ENCODE measurements at places on chromosomes 5 and 9.

DNA sequence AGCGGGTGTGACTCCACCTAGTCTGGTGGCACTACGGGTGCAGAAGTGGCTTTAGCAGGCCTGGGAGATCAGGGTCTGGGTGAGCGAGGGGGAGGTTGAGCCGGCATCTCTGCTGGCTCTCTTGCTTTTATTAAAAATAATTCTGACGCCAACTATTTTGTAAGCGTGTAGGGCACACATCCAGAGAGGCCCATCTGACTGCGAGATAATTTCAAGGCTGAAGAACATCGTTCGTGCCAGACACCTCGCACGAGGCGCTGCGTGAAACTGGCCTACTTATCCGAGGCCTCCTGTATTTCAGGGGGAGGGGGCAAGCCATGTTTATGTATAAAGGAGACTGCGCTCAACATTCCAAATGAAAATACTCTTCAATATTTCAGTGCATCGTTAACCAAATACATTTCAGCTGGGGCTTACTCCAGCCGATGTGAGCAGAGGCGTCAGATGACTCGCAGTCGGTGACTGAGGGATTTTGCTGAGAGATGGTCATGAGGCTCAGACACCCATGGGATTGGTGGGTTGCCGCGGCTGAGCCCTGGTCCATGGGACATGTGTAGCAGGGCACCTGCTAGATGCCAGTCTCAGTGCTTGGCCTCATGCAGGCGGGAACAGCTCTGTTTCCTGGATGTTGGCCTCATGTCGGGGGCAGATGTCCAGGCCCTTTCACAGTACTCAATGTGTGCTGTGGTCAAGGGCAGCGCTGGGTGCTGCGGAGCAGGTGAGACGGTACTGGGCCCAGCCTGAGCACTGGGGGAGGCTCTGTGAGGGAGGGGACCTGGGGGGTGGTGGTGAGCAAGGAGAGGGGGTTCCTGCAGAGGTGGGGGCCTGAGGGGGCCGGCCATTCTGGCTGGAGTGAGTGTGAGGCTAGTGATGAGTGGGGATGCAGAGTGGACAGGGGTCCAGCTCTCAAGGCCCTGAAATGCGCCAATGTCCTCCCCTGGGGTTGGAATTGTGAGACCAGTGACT is 201.5 kb downstream of the DAB2IP start:
- no peak for DNase-seq

- DNase-seq, result no peak
These were observed 347.8 kb downstream of the TRIM32 start for GRCh38 chr9:117034866-117035265.

DNA sequence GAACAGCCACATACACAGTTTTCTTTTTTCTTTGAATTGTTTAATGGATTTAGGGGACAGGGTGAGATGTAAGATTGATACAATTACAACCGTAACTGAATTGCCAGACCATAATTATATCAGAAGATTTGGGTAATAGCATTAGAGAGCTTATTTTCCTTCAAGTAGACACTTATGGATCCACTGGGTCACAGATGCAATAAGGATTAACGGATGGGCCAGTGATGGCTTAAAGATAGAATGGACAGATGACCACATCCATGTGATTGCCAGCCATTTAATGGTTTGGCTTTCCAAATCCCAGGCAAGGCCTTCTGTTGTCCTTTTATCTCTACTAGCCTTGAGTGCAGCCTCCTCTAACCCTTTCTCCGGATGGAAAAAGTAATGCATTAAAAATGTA is 94.7 kb upstream of the NUDT12 start:
- no peak for DNase-seq

DNA sequence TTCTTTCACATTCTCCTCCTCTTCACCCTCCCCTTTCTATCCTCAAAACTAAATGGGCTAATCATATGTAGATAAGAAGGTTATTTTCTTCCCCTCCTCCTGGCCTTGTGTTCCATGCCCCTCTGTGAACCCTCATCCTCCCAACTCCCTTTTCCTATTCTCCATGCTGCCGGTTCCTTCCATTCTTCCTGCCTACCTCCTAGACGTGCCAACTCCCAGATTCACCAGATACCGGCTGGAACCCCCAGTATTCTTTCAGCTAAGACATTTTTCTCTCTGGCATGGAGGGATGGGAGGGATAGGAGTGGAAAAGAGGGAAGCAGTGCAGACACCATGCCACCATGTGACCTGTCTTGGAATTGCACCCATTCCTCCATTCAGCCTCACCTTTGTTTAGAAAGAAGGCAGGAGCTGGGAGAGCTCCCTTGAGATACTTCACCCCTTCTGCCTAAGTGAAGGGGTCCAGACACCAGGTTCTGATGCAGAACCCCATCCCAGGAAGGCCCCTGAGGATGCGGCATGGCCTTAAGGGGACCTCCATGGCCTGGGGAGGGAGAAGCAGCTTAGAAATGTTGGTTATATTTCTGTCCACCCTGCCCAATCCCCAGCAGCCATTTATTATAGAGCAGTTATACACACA is 4.8 kb downstream of the DNAJB5 start:
- peak; percentile 27 for DNase-seq

- no peak for DNase-seq
These were observed 351.3 kb downstream of the DRD1 start for GRCh38 chr5:175092691-175093090.
